ENCODE measurements at places on chromosomes 11 and 22.

- DNase-seq = peak; percentile 51
These were observed at the start of gene BCR for GRCh38 chr22:23180301-23180892. TSS of gene BCR (plus strand) at chr22:23180509. CDS start at chr22:23180961, 452 bp downstream.

- DNase-seq = no peak
These were observed 51.8 kb downstream of the GALNT18 start for GRCh38 chr11:11569936-11570491.

DNA sequence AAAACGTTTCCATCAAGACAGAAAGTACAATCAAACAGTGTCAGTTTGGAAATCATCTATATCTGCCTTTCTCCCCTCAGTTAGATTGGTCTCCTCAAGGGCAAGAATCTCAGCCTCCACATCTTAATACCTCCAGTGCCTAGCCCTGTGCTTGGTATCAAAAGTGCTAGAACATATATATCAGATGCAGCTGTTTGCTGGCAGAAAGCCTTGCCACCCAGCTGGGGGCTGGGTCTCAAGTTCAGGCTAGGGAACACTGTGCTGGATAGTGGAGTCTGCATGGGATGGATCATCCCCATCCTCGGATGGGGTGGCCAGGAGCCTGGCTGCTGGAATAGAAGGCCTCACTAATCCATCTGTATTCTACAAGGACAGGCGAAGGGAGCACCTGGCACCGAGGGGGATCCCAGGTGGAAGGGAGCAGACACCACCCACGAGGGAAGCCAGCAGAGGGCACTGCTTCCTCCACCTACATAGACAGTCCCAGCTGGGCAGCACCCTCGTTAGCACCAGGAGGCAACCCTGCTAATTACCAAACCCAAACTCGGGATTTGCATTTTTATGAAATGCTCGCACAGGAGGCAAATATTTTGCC is 602.2 kb downstream of the BUD13 start:
- DNase-seq = no peak

- no peak for DNase-seq
These were observed 84.8 kb upstream of the HTATIP2 start for GRCh38 chr11:20278727-20279126.

GRCh38 chr11:112310419-112310818 is 49.8 kb upstream of the PLET1 start:
- no peak for DNase-seq

DNA sequence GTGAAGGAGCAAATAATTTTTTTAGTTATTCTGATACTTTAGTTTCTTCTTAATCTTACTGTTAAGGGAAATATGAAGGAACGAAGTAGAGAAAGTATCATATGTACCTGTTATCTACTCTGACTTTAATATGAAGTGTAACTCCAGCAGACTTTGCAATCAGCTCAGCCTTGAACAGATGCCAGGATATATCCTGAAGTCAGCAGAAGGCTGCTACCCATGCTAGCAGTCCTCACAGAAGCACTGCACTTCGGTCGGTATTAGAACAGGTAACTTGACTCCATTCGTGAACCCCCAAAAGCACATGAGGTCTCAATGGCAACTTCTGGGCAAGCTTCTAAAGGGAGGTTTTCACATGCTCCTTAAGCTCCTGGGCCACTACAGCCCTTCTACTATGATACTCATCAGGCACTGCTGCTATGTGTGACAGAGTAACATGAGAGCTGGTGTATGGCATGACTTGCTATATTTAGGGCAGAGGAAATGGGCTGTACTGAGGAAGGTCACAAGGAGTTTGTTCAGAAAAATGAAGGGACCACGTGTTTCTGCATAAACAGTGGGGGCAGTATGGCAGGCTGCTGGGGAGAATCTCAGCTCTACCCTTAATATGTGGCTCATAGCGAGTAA is 344.1 kb downstream of the SOX6 start:
- DNase-seq = no peak

DNA sequence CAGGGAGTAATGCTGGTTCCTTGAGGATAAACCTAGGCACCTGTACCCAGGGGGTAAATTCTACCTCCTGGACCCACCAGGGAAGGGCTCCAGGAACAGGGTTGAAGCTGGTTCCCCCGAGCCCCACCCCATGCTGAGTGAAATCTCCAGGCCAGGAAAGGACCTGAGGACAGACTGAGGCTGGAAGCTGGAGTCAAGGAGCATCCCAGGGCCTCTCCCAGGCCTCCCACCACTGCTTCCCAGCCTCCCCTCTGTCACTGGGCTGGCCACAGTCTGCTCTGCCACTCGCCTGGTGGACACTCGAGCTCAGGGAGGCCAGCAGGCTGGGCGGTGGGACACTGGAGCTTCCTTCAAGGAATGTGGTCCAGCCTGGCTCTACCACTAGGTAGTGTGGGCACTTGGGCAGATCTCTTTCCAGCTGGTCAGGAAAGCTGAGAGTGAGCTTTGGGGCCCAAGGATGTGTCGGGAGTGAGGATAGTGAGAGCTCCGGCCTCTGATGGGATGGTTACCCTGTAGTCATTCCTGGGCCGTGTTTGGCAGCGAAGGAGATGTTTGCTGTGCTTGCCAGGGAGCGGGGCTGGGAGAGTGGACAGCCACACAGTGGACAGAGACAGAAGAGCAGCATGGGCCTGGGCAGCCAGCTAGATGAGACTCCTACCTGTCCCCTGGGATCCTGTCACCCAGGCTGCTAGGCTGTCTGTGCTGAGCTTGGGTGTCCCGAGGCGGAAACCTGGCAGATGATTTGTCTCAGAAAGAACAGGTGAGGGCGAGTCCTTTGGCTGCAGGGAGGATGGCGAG is 3.4 kb downstream of the OVOL1 start:
- DNase-seq = no peak

- DNase-seq = no peak
These were observed 16.2 kb downstream of the CREB3L1 start for GRCh38 chr11:46293641-46294103.

- no peak for DNase-seq
These were observed 50.9 kb upstream of the LINC01488 start for GRCh38 chr11:69430566-69430965.

- DNase-seq = no peak
These were observed 870 bp upstream of the CTTN start for GRCh38 chr11:70397336-70397982.

DNA sequence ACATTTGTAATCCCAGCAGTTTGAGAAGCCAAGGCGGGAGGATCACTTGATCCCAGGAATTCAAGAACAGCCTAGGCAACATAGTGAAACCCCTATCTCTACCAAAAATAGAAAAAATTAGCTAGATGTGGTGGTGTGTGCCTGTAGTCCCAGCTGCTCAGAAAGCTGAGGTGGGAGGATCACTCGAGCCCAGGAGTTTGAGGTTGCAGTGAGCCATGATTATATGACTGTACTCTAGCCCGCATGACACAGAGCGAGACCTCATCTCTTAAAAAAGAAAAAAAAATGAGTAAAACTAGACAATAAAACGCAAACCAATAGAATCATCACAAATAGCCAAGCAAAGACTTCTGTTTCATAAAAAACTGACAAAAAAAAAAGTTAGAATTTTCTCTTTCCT is 21.8 kb downstream of the NUCB2 start:
- DNase-seq = peak; percentile 42

DNA sequence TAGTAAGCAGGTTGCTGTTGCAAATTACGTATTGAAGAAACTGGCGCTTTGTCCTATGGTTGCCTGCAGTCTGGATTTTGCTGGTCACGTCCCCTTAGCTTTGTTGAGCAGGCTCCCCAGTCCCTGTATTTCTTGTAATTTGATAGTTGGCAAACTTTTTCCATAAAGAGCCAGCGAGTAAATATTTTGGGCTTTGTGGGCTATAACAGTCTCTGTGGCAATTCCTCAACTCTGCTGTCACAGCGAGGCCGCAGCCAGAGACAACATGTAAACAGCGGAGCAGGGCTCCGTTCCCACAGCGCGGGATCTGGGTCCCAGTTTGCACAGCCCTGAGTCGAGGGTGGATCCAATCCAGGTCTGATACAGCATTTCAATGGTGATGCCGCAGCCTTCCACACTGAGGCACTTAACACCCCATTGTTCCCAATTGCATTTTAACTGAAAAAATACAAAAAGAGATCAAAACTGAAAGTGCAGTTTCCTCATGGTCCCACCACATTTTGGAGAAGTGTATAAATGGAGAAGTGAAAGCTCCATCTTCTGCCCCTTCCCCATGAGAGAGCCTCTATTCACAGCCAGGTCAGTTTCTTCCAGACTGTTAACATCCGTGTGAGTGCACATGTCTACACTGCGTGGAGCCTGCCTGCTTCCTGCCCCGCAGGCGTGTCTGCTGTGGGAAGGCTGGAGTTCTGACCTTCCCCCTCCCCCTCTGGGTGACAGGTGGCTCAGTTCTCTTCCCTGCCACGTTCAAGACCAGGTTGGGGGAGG is 89.1 kb downstream of the RPS6KA4 start:
- no peak for DNase-seq

GRCh38 chr11:60863550-60864521 is 3.5 kb upstream of the ZP1 start:
- no peak for DNase-seq

GRCh38 chr11:10503777-10504480 is 37.1 kb downstream of the RNF141 start:
- no peak for DNase-seq

- DNase-seq = no peak
These were observed 21.6 kb downstream of the ANO1 start for GRCh38 chr11:70099578-70100279.

DNA sequence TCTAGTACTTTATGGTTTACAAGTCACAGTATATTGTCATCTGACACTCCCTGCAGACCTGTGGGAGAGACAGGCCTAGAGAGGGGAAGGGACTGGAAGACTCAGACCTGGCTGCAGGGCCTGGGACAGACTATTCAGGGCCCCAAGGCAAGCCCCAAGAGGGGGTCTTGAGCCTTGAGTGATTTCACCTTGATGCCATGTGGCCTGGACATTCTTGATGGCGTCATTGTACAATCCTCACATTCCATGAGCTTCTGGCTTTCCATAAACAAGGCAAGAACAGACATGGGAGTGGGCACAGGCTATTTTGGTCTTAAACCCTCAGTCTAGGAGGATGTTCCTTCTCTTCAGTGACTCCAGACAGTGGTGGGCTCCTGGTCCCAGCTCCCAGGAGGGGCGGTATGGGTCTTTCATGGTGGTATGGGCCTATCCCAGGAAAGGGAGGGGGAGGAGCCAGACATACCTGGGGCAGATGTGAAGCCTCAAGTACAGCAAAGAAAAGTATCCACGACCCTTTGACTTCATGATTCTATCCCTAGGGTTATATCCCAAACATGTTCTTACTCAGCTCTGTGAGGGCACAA is 1.8 kb upstream of the TBC1D10A start:
- DNase-seq = no peak

GRCh38 chr11:9571763-9572115 is 1.7 kb upstream of the WEE1 start:
- DNase-seq = no peak

GRCh38 chr11:116579857-116580727 is 192.7 kb downstream of the BUD13 start:
- DNase-seq = no peak

GRCh38 chr22:44333847-44334635 is 21.3 kb upstream of the SHISAL1 start:
- no peak for DNase-seq

- DNase-seq = no peak
These were observed 98.3 kb downstream of the ELP4 start for GRCh38 chr11:31607914-31608313.

DNA sequence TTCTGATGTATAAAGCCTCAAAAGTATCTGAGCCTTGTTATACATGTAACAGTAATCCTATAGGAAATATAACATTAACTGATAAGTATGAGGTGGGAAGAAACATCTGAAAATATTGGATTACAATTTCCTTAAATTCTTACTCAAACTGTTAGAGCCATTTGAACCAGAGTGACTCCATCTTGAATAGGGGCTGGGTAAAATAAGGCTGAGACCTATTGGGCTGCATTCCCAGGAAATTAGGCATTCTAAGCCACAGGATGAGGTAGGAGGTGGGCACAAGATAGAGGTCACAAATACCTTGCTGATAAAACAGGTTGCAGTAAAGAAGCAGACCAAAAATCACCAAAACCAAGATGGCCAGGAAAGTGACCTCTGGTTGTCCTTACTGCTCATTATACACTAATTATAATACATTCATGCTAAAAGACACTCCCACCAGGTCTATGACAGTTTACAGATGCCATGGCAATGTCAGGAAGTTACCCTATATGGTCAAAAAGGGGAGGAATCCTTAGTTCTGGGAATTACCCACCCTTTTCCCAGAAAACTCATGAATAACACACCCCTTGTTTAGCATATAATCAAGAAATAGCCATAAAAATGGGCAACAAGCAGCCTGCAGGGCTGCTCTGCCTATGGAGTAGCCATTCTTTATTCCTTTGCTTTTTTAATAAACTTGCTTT is 114.9 kb downstream of the PGR start:
- DNase-seq = no peak

GRCh38 chr11:18727479-18728236 is 1.7 kb upstream of the IGSF22 start:
- DNase-seq = peak; percentile 33

DNA sequence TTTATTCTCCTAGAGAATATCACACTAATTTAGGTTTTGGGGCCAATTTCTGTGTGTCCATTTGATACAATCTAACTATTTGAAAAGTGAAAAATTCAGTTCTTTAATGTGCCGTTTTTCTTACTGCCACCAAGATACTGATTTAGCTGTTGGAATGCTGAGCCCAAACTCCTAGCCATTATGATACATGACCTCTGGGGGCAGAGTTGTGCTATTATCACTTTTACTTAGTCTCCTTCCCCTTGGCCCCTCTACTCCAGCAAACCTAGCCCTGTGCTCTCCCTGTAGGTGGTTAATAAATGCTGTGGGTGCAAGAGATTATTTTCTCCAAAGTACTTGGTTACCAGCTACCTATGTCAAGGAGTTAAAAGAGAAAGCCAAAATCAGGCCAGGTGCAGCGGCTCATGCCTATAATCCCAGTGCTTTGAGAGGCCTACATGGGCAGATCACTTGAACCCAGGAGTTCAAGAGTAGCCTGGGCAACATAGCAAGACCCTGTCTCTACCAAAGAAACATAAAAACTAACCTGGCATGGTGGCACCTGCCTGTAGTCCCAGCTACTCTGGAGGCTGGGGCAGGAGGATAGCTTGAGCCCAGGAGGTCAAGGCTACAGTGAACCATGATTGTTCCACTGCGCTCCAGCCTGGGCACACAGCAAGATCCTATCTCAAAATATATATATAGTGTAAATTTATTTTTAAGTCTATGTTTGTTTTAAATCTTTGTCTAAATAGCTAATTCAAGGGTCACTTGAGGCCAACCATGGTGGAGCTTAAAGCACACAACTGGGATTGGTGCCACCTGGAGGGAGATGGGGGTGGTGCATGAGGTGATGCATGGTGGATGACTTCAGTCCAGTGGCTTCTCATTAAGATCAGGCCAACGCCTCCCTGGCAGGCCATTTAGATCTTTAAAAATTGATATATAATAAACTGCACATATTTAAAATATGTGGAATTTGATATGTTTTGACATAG is 193.2 kb upstream of the PLET1 start:
- DNase-seq = peak; percentile 7

GRCh38 chr22:36329254-36330078 is 58.3 kb downstream of the MYH9 start:
- DNase-seq = peak; percentile 72

DNA sequence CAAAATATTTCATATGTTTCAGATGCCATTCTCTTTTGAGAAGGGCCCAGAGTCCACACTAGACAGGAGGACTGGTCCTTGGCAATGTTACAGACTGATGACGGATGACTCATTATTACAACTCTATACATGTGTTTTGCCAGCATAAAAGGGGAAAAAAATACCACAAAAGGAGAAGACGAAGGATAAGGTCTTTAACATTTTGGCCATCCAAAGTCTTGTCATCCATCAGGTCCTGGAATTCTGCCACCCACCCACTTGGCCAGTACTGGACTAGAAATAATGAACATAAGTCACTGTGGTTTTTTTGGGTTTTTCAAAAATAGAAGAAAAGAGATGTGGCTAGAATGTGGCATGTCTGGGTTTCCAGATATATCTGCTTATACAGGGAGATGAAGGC is 57.7 kb upstream of the BDNF start:
- DNase-seq = no peak
